Suprapubic skin (tissue), 4 donors: ENCODE measurements at places on chromosomes 3 and 15. TPM values are rescaled to one million over a fixed set of nuclear protein-coding genes. Genes with fewer than 3 reads are reported as not detected.

The C2CD4A gene
- not detected for total RNA-seq

- DNase-seq = no peak
Observed at GRCh38 chr3:177906578-177907229, 629.5 kb upstream of the KCNMB2 start.

- no peak for DNase-seq
Observed at GRCh38 chr3:69855436-69856162, 116.3 kb downstream of the MITF start.

The AP3S2 gene
- total RNA-seq = 23.1 TPM

DNA sequence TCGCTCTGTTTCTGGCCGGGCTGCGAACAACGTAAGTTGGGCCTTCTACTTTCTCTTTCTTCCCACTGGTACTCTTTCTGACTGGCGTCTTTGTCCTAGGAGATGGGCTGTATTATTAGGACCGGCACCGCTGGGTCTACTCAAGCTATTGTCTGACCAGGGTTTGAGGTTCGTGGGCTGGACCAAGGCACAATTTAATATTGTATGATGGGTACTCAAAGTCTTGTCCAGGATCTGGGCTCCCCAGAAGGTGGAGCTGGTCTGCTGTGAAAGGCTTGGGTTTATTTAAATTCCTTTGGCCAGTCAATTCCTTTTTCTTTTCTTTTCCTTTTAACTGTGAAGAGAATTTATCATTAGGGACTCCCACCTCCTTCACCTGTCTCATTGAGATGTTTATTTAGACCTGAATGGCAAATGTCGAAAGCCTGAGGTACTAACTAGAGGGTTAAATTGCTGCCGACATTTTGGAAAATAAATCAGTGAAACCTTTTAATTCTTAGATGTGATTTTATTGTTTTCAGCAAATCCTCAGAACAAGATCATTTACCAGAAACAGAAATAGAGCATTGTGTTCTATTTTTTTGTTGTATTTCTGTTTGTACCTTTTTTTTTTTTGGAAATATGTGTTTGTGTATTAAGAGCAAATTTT is 410 bp downstream of the LRRC49 start:
- DNase-seq = no peak

- DNase-seq = no peak
Observed at GRCh38 chr3:186142393-186142932, 33.6 kb upstream of the ETV5 start.

DNA sequence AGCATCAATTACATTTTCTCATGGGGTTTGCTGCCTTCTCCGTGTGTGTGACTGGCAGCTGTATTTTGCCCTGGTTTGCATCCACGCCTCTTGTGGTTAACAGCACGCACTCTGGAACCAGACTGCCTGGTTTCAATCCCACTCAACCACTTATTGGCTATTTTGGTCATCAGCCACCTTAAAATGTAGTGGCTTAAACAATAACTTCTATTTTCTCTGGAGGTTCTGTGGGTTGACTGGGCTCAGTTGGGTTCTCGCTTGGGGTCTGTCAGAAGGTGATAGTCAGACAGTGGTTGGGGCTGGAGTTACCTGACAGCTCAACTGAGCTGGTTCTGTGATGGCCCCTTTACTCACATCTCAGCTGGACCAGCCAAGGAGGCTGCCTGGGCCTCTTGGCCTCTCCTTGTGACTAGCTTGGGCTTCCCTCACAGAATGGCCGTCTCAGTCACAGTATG is 36.8 kb downstream of the EHD4 start:
- DNase-seq = peak; percentile 35

The STARD9 gene
- total RNA-seq = 24.6 TPM

DNA sequence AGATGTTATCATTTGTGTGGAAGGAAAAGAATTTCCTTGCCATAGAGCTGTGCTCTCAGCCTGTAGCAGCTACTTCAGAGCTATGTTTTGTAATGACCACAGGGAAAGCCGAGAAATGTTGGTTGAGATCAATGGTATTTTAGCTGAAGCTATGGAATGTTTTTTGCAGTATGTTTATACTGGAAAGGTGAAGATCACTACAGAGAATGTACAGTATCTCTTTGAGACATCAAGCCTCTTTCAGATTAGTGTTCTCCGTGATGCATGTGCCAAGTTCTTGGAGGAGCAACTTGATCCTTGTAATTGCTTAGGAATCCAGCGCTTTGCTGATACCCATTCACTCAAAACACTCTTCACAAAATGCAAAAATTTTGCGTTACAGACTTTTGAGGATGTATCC is 15.1 kb downstream of the KLHL24 start:
- DNase-seq = no peak

- DNase-seq = no peak
Observed at GRCh38 chr3:152155246-152156020, 113.3 kb upstream of the MBNL1 start.
